ENCODE measurements at places on chromosomes 3 and 15.

GRCh38 chr3:98655666-98656065, 62.3 kb upstream of the CPOX start:
- no peak for DNase-seq

GRCh38 chr15:36428102-36428845, 151.2 kb upstream of the CDIN1 start:
- no peak for DNase-seq

DNA sequence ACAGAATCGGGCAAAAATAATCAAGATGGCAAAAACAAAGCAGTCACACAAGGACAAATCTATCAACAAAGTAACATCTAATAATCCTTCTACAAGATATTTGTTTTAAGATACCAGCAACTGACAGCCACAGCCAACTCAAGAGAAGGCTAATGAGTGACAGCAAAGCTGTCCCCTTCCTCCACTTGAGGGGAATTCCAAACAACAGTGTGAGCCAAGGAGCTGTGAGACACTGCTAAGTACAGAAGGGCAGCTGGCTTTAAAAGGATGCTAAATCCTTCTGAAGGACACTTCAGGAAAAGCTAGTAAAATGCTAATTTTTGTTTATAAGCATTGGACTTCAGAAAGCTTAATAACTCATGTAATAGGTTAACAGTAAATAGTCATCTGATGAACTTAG, 120.3 kb upstream of the GOLGA8J start:
- no peak for DNase-seq

- no peak for DNase-seq
Observed at GRCh38 chr3:24348348-24348747, 146.3 kb downstream of the THRB start.

GRCh38 chr3:154242766-154243165, 81.5 kb downstream of the DHX36 start:
- DNase-seq = no peak

DNA sequence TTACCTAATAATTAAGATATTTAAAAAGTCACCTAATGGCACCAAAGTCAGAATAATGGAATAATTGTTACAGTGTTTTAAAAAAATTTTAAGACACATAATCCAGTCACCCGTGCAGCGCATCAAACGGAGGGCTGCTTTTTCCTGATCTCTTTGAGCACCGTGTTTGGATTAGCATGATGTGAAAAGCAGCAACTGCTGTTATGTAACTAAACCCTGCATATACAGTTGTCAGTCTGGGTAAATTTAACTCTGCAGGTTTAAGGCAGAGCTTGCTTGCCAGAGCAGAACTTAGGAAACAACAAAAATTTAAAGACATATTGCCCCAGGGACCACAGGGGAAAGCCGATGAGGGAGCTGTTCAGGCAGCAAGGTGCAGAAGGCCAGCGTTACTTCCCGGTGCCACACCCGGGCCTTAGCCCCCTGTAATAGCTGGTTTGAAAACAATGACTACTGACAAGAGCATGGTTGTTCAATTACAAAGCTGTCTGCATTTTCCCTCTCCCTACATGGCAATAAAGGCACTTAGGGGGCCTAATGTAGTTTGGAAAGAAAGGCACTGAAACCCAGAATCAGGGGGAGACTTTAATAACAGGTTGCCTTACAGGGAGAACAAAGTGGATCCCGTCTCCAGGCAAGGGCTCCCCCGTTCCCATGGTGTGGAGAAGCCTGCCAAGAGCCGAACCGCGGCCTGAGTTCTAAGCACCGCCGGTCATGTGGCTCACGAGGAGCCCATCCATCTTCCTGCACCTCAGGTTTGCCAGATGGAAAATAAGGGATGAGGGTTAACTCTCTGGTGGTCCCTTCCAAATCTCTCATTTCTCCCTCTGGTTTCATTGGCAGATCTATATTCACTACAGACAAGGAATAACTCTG, 32.2 kb downstream of the RORA start:
- no peak for DNase-seq

DNA sequence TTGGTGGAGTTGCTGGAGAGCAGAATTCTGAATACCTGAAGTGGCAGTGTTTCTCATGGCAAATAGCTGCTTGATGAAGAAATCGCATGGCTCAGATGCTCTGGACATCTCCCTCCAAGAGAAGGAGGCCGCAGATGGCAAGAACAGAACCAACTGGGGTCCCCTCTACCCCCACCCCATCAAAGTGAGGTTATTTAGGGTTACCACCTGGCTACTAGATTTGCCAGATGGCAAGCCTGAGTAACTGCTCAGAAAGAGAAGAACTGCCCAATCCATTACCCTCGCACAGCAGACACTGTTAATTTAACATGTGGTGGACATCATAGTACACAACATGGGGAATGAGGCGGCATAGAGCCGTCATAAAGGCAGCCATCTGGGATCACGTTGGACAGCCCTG, 30.5 kb upstream of the LIPC start:
- no peak for DNase-seq

- DNase-seq = peak; percentile 78
Observed at GRCh38 chr3:192727032-192727847, at the start of gene FGF12. Gene FGF12, minus strand, starts transcription at chr3:192727541.

- DNase-seq = no peak
Observed at GRCh38 chr15:41276831-41277230, 45.8 kb downstream of the CHP1 start.

DNA sequence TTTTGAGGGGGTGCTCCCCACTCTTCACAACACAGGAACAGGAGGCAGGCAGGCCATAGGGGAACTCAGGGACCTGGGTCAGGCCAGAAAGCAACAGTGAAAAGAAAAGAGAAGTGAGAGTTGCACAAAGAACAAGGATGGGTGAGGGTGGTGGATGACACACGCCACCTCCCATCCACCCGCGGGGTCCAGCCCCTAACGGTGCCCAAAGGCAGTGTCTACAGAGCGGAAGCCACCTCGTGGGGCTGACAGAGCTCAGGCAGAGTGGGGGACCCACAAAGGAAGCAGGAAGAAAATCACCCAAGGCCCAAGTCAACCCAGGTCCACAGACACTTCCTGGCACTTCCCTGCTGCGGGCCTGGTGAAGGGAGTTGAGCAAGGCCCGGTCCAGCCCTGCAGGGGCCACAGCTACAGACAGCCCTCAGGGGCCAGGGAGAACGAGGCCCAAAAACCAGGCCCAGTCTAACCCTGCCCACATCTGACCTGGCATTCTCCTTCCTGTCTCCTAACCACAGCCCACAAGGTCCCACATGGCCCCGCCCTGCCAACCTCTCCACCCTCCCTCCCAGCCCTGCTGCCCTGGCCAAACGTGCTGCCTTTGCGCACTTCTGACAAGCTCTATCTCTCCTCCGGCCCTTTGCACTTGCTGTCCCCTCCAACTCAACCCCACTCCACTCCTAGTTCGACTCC, 5.9 kb downstream of the NUP210 start:
- DNase-seq = no peak

DNA sequence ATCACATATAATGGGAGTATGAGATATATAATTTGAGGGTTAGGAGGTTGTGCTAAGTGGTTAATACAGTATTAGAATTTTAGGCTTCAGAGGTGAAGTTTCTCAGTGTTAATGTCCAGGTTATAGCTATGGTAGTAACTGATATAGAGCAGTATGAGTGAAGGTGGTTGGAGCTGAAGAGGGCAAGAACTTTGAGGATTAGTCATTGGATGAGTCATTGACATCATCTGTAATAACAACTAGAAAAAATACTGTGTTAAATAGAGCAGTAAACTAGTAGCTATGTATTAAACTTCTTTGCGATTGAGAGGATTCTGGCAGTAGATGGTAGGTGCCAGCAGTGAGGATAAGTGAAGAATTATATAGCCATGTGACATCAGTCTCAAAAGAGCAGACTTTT, 47.5 kb upstream of the EIF3J start:
- DNase-seq = no peak
